Aorta (tissue), 5 donors: ENCODE measurements at places on chromosomes 6 and 20. TPM values are rescaled to one million over a fixed set of nuclear protein-coding genes. Genes with fewer than 3 reads are reported as not detected.

ULBP1 gene
- total RNA-seq: 0.13 TPM

HUS1B gene
- total RNA-seq: 1.4 TPM

NKX2-2 gene
- total RNA-seq: not detected

RBPJL gene
- total RNA-seq: not detected

QRSL1 gene
- total RNA-seq: 8.7 TPM

FAM184A gene
- 3.8 TPM for total RNA-seq

RAET1G gene
- 0.99 TPM for total RNA-seq

DNAAF9 gene
- total RNA-seq: 32.2 TPM

GFRA4 gene
- total RNA-seq: not detected
